Cardiac septum (tissue), 1 donor: ENCODE measurements at places on chromosomes 4 and X. TPM values are rescaled to one million over a fixed set of nuclear protein-coding genes. Genes with fewer than 3 reads are reported as not detected.

PDHA1 gene
- 898 TPM for total RNA-seq

CHRNA9 gene
- not detected for total RNA-seq

TMEM154 gene
- total RNA-seq, result 1.6 TPM

SAGE1 gene
- total RNA-seq, result not detected

BANK1 gene
- total RNA-seq, result 0.22 TPM

REELD1 gene
- total RNA-seq, result 0.22 TPM

THOC2 gene
- 27.8 TPM for total RNA-seq

MUC7 gene
- not detected for total RNA-seq
